ENCODE measurements at places on chromosomes 13 and 19.

- DNase-seq, result no peak
Measured at GRCh38 chr19:55667511-55667910, 7.5 kb upstream of the EPN1 start.

DNA sequence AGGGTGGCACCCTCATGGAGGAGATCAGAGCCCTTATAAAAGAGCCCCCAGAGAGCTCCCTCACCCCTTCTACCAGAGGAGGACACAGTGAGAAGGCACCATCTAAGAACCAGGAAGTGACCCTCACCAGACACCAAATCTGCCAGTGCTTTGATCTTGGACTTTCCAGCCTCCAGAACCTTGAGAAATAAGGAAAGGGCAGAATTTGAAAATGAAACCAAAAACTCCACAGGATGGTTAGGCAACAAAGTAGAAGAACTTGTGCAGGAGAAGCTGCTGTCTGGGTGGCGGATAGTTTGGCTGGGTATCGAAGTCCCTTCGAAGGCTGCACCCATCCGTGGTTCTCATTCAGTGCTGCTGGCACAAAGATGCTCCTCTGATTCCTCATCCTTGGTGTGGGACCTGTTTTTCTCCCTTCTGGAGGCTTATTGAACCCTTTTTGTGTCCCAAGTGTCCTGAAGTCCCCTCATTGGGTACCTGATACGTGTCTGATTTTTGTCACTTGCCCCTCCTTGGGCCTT lies 130.8 kb downstream of the KDM4B start:
- no peak for DNase-seq

GRCh38 chr19:8081569-8082550 lies 29.3 kb downstream of the CCL25 start:
- DNase-seq, result no peak

GRCh38 chr19:7533925-7534480 lies 1.5 kb upstream of the PNPLA6 start:
- DNase-seq, result peak; percentile 79

Data from activated T-cell treated with anti-CD3 and anti-CD28 coated beads for 1 hour (primary cell).